ENCODE measurements at places on chromosomes 1 and 21.

DNA sequence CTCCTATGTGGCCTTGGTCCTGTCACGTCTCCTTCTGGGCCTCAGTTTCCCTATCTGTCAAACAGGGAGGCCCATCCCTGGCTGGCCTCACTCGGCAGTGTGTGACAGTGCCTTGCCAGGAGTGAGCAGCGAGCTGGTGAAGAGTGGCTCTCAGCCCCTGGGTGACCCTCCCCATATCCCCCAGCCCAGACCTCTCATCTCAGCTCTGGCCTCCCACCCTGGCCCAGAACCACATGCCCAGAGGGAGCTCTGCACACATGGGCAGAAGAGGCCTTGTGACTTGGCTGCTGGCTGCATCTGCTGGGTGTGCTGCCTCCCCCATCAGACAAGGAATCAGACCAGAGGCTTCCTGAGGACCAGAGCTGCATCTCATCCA, 19.5 kb upstream of the PADI1 start:
- no peak for DNase-seq

DNA sequence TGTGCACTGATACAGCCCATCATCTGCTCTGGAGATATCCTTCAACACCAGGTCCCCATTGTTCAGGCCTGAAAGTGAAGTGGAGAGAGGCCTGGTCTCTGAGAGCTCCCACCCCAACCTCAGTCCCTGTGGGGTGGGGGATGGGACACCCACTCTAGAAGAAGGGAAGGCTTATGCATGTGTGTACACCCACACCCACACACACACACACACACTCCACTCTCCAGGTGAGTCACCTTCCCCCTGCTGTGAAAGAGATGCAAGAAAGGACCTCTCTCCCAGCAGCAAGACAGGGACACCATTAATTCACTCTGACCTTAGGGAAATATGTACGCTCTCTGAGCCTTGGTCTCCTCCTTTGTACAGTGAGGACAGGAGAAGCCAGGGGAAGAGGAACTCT, 5.9 kb downstream of the VSIG8 start:
- DNase-seq: no peak

DNA sequence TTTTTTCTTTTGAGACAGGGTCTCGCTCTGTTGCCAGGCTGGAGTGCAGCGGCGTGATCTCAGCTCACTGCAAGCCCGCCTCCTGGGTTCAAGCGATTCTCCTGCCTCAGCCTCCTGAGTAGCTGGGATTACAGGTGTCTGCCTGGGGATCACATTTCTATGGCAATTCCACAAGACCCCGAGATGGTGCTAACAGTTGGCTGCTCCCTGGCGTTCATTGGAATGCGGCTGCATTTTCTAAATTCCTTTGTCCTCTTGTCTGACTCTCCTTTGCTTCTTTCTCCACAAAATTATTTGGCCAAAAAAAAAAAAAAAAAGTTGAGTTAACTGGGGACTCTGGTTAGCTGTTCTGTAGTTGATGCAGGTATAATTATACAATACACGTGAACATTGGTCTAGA, 176.4 kb downstream of the ETS2 start:
- DNase-seq: no peak

- no peak for DNase-seq
Observed at GRCh38 chr1:215594640-215595039, 27.5 kb downstream of the KCTD3 start.

DNA sequence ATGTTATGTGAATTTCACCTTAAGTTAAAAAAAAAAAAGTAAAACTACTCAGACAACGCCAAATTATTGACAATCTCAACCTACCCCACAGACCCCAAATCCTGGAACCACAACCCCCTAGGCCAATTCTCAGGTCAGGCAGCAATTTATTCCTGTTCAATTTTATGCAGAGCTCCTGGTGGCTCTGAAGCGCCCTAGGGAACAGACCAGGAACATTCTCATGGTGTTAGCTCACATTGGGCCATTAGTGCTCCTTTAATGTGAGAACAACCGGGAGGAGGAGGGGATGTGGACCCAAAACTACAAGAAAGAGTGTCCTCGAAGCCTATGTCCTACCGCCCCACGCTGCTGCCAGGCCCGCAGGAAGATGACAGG, 403 bp upstream of the PSEN2 start:
- no peak for DNase-seq

DNA sequence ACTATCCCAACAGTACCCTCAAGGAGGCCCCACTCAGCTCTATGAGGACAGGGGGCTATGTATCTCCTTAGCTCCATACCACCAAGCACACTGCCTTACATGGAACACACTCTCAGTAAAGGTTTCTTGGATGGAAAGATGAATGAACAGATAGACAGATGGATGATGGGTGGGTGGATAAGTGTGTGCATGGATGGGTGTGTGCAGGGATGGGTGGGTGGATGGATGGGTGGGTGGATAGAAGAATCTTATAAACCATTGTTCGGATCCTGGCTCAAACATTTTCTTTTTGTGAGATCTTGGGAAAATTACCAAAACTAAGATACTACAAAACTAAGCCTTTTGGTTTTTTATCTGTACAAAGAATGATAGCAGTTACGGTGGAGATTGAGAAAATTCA, 111.0 kb upstream of the NFIA start:
- no peak for DNase-seq

DNA sequence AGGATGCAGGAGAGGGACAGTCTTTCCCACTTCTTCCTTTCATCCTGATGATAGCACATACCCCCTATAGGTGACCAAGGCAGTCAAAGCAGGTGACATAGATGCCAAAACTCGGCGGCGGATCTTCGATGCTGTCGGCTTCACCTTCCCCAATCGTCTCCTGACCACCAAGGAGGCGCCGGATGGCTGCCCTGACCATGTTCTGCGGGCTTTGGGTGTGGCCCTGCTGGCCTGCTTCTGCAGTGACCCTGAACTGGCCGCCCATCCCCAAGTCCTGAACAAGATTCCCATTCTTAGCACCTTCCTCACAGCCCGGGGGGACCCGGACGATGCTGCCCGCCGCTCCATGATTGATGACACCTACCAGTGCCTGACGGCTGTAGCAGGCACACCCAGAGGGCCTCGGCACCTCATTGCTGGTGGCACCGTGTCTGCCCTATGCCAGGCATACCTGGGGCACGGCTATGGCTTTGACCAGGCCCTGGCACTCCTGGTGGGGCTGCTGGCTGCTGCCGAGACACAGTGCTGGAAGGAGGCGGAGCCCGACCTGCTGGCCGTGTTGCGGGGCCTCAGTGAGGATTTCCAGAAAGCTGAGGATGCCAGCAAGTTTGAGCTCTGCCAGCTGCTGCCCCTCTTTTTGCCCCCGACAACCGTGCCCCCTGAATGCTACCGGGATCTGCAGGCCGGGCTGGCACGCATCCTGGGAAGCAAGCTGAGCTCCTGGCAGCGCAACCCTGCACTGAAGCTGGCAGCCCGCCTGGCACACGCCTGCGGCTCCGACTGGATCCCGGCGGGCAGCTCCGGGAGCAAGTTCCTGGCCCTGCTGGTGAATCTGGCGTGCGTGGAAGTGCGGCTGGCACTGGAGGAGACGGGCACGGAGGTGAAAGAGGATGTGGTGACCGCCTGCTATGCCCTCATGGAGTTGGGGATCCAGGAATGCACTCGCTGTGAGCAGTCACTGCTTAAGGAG, 2.9 kb downstream of the NCDN start:
- peak; percentile 88 for DNase-seq

DNA sequence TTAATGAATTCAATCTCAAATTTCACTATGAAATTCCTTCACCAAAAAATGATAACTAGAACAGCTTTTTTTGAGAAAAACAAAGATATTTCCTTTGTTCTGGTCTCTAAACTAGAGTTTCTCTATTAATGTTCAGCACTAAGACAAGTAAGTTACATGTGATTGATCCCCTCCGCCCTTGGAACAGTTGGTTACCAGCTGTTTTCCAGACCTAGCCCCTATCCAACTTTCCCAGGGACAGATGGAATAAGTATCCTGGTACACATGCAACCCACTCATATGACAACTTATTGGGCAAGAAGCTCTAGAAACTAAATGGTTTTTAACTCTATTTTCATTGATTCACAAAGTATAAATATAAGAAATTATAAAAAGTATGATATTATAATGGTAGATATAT, 140.4 kb downstream of the COP1 start:
- no peak for DNase-seq

DNA sequence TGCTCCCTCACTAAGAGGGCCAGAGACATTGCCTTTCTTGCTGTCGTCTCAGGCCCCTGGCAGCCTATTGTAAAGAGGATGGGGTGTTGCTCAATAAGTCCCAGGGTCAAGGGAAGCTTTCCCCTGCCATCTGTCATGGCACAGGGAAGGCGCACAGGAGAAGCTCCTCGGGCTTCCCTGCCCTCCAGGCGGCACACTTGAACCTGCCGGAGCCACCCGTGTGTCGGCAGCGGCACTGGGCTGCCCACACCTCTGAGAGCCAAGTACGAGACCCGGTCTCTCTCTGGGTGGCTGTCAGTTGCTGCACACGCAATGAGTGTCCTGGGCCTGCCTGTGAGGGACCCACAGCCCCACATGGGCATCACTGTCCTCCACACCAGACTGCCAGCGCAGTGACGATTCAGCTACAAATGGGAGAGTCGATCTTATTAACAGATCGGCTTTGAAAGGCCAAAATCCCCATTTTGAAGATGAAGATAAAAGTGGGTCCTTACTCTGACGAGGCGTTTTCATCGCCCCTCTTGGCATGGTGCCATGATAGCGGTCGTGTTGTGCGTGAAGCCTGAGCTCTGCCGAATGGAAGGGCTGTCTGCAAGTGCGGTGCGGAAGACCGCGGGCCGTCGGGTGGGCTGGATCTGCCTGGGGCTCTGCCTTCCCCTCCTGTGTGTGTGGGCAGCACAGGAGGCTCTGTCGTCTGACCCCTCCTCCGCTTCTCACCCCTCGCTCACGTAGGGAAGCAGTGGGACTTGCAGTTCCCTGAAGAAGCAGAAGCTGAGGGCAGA, 29.2 kb upstream of the PDXK start:
- no peak for DNase-seq

GRCh38 chr1:9368356-9368755, 75.7 kb downstream of the SPSB1 start:
- DNase-seq: no peak

DNA sequence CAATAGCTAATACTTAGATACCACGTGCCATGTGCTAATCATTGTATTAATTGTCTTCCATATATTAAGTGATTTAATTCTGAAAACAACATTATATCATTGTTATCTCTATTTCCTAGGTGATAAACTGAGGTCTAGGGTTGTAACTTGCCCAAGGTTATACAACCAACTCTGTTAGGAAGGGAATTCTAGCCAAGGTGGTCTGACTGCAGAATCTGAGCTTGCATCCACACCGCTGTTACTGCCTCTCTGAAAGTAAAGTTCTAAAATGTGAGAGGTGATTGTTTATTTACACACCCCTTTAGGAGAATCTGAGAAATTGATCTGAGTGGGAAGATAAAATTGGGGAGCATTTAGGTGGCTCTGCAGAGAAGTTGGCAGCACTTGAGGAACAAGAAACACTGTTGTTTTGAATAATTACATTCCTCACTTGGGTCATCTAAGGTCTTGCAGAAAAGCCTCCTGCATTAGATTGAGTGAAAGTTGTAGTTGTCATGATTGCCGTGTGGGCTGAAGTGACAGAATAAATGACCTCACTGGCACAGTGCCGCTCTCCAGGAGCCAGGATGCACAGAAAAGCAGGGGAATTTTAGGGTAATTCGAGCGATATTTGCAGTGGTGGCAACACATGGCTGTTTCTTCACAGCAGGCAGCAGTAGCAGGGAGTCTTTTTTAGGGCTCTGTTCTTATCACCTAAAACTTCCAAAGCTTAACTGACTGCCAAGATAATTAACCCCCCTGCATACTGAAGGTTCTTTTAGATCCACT, 121.7 kb downstream of the ADGRL4 start:
- no peak for DNase-seq

DNA sequence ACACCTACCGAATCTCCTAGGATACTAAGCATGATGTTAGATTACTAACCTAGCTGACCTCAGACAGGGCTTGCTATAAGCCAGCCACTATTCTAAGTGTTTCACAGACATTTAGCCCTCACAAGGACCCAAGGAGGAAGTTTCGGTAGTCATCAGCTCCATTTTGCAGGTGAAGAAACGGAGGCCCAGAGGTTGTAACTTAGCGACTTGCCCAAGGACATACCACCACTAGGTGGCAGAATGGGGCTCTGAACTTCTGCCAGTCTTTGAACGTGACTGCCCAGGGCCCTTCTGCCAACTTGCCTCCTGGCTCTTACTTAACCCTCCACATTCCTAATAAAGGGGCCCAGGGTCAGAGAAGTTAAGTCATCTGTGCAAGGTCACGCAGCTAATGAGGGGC, 283.5 kb downstream of the C1orf94 start:
- DNase-seq: peak; percentile 33

- no peak for DNase-seq
Observed at GRCh38 chr1:59673573-59674450, 140.9 kb upstream of the HOOK1 start.

DNA sequence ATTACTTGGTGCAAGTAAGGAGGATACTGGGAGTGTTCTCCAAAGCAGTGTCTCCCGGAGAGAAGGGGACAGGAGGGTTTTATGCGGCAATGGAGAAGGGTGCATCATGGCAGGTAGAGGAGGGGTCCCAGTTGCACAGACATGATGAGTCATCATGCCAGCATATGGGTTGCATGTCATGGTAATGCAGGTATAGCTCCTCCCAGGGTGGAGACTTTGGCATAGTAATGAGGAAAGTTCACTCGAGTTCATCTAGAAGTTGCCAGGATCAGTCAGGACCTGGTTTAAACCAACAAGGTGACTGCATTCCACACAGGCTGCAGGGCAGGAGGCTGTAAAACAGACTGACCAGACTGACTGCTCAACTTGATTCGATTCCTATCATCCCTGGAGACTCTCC, 355.7 kb upstream of the DUSP10 start:
- no peak for DNase-seq

- peak; percentile 57 for DNase-seq
Observed at GRCh38 chr1:90781534-90781933, 64.4 kb upstream of the BARHL2 start.

- no peak for DNase-seq
Observed at GRCh38 chr1:60948486-60948885, 133.9 kb upstream of the NFIA start.

DNA sequence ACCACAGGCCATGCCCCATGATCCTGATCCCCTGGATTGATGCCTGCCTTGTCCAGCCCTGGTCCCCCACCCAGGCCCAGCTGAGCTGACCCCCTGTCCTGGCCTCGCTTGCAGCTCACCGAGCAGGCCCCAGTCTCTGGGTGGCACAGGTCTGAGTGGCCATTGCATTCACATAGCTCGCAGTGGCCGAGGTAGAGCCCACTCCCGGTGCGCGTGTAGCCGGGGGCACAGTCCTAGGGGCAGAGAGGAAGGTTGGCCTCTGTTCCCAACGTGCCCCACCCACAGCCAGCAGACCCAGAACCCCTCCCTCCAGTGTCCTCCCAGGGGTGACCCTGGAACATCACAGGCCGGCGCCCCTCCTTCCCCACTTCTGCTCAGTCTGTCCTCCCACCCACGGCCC, 51.9 kb downstream of the LDLRAD2 start:
- no peak for DNase-seq

- DNase-seq: no peak
Observed at GRCh38 chr1:48611841-48612240, 139.8 kb upstream of the SPATA6 start.
